LHCN-M2 (cell line): ENCODE measurements at places on chromosomes 1 and 21.
A peak's percentile ranks its signal among the peaks of the same experiment; 100 is the strongest.

DNA sequence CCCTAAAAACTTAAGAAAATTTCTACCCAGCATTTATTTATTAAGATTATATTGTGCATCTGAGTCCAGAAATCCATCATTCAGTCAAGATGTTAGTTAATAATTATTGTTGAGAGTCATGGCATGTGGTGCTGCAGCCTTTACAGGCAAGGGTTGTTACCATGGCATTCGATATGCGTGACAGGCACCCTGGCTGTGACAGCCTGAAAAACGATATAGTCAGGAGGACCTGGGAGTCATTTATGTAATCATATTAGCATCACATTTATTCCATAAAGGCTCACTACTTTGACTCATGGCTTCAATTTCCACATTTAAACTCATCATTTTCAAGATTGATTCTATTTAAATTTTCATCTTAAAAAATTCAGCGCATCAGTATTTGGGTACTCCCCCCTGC, 68.0 kb downstream of the CACHD1 start:
- no peak for DNase-seq

- no peak for DNase-seq
Measured at GRCh38 chr1:244952280-244952933, 88.1 kb upstream of the HNRNPU start.

- no peak for DNase-seq
Measured at GRCh38 chr1:240020871-240021270, 70.8 kb upstream of the FMN2 start.

DNA sequence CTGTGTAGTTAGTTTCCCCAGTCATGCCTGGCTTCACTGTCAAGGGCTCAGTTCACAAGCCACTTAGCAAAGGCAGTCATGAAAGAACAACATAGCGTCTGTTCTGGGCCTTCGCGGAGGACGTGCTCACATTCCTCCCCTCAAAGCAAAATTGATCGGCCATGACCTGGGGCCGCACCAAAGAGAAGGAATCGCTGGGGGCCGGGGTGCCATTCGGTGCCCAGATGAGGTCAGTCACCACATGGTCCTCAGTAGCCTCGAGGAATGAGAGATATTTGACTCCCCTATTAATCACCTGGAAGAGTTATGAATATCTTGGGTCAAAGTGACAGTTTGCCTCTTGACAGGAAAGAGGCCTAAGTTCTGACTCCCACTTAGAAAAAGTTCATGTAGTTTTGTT, 251.1 kb upstream of the JUN start:
- no peak for DNase-seq

DNA sequence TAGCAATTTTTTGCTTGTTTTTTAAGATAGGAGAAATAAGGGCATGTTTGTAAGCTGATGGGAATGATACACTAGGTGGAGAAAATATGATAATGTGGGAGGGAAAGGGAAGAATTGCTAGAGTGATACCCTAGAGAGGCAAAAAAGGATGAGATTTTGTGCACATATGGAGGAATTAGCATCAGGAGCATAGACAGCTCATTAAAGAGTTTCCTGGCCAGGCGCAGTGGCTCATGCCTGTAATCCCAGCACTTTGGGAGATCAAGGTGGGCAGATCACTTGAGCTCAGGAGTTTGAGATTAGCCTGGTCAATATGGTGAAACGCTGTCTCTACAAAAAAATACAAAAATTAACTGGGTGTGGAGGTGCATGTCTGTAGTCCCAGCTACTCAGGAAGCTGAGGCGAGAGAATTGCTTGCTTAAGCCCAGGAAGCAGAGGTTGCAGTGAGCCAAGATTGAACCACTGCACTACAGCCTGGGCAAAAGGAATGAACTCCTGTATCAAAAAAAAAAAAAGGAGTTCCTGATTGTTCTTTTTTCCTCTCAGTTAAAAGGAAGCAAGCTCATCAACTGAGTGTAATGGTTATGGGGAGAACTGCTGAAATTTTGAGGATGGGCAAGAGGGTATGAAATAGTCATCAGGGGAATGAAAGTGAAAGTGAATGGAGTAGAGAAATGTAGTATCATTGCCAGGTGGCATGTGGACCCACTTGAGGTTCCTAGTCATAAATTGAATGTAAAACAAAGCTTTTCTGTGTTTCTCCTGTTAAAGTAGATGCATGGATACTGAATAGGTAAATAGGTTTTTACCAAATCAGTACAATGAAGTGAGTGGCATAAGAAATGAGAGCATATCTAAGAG, 35.5 kb downstream of the SH3GLB1 start:
- no peak for DNase-seq

- no peak for DNase-seq
Measured at GRCh38 chr21:23982546-23982945, 1624.7 kb downstream of the MRPL39 start.

GRCh38 chr1:12285496-12286143, 55.8 kb downstream of the VPS13D start:
- DNase-seq, result no peak

GRCh38 chr1:245609354-245610150, 454.8 kb downstream of the KIF26B start:
- DNase-seq, result no peak

- peak; percentile 90 for DNase-seq
Measured at GRCh38 chr1:192573499-192573898, 2.1 kb upstream of the RGS1 start.

- no peak for DNase-seq
Measured at GRCh38 chr1:102241431-102242338, 245.0 kb upstream of the OLFM3 start.

GRCh38 chr1:163459539-163459938, 137.8 kb downstream of the NUF2 start:
- no peak for DNase-seq

GRCh38 chr1:234996245-234996757, 132.3 kb downstream of the TOMM20 start:
- peak; percentile 42 for DNase-seq

DNA sequence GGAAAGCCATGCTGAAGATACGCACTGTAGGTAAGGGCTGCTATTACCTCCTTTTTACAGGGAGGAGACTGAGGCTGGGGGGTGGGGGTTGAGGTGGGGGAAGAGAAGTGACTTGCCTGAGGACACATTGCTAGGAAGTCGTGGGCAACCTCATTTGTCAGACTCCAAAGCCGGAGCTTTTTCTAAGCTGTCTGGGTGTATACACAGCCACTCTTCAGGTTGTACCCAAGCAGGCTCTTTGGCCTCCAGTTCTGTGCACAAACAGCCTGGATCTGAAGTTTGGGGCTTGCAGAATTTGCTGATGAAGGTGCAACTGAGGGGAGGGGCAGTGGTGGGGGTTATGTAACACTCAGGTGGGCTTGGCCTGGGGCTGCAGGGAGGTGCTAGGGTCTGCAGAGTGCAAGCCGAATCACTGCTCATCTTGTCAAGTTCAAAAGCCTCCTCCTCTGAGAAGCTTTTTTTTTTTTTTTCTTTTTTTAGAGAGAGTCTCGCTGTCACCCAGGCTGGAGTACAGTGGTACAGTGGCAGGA, 16.9 kb downstream of the TINAGL1 start:
- no peak for DNase-seq

DNA sequence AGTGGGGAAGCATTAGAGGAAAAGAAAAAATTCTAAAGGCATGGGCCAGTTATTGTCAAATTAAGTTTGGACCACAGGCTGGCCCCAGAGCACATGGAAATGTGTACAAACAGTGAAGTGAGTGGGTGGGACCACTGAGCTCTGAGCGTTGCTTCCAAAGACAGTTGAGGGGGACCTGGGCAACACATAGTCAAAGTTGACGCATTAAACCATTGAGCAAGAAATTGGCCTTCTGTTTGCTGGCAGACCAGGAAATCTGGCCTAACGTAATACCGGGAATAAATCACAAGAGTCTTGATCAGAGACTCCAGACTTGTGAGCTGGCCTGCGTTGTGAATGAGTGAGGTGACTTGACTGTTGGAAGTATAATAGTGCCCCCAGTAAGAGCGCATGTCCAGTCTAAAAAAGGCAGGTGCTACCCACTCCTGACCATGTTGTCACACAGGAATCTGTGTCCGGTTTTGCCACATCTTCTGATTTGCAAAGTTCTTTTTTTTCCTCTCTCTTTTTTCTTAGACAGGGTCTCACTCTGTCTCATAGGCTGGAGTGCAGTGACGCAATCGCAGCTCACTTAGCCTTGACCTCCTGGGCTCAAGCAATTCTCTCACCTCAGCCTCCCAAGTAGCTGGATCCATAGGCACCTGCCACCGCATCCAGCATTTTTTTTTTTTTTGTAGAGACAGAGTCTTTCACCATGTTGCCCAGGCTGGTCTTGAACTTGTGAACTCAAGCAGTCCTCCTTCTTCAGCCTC, 10.7 kb downstream of the EPHB2 start:
- no peak for DNase-seq

DNA sequence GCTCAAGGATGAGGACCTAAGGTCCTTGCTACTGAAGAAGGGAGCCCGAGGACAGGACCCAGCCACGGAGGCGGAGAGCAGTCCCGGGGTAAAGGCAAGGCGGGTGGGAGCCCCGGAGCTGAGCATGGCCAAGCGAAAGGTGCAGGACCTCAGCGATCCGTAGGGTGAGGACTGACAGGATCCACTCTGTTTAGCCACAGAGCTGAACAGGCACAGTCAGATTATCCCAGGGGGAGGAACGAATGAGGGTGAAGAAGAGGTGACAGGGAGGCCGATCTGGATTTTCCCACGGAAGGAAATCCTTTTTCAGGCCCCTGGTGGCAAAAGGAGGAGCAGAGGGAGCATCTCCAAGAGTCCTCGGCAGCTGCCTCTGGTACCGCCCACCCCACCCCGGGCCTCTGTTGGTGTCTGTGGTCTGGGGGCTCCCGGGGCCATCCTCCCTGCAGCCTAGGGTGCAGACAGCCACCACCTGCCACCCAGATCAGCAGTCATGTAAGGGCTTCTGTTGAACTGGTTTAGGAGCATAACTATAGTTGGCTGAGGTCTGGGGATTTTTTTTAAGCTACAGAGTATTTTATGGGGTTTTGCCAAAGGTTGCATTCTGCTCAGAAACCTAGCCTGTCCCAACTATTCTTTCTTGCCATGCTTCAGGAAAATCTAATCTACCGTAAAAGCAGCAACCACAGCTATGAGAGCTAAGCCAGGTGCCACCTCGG, 32.3 kb upstream of the LBR start:
- no peak for DNase-seq

DNA sequence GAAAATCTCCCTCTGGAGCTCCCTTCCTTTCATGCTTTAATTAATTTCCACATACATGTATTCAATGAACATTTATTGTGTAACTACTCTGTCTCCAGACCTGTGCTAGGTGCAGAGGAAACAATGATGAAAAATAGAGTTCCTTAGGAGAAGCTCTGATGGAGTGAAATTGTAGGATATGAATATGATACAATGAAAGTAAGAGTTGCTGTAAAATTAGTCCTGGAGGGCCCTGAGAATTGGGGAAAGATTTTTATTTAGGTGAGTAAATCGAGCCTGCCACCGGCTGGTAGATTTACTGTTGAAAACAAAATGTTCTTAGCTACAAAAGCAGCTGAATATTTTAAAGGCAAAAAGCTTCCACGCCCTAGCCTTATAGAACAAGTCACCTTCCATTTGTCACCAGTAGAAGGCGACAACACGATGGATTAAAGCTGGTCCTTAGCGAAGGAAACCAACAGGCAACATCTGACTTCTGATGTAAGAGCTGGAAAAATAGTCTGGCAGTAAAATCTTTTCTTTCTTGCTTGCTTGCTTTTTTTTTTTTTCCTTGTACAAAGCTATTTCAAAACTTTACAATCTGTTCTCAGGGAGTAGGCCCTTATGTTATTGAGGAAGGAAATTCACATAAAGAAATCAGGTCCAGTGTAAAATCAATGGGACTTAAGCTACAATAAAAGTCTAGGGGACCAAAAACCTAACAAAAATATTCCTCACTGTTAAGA, 82.0 kb upstream of the ROR1 start:
- DNase-seq, result peak; percentile 86

DNA sequence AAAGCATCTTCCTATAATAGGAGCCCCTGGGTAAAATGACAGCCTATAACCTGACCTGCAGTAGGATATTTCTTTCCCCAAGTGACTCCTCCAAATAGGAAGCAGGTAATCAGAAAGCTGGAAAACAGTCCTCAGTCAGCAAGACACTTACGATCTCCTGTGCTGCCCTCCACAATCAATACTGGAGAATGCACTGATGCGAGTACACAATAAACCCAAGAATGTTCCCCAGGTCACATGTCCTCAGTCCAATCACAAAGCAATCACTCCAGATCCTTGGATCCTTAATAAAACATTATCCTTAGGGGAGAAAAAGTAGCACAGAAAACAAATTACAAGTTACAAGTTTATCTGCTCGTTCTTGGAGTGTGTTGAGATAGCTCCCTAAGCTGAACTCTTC, 233.1 kb downstream of the SLC45A1 start:
- DNase-seq, result no peak

- DNase-seq, result no peak
Measured at GRCh38 chr21:40680311-40680710, 166.6 kb downstream of the DSCAM start.

- no peak for DNase-seq
Measured at GRCh38 chr1:67759692-67760029, 73.6 kb downstream of the GNG12 start.

DNA sequence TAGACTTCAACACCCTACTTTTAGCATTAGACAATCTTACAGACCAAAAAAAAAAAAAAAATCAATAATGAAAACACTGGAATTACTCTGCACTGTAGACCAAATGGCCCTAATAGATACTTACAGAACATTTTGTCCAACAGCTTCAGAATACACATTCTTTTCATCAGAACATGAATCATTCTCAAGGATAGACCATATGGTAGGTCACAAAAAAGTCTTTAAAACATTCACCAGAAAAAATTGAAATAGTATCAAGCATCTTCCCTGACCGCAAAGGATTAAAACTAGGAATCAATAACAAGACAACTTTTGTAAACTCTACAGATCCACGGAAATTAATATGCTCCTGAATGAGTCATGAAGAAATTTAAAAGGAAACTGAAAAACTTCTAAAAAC, 22.5 kb downstream of the ZNF670 start:
- DNase-seq, result peak; percentile 66

DNA sequence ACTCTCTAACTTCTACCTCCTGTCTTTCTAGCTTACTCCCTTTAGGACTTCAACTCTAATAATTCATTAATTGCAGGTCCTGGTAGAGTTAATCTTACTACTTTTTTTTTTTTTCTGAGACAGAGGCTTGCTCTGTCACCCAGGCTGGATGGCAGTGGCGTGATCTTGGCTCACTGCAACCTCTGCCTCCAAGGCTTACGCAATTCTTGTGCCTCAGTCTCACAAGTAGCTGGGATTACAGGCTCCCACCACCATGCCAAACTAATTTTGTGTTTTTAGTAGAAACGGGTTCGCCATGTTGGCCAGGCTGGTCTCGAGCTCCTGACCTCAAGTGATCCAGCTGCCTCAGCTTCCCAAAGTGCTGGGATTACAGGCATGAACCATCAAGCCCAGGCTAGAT, 15.7 kb downstream of the BTBD8 start:
- DNase-seq, result no peak

GRCh38 chr21:42892582-42892930, 553 bp upstream of the NDUFV3 start:
- no peak for DNase-seq

DNA sequence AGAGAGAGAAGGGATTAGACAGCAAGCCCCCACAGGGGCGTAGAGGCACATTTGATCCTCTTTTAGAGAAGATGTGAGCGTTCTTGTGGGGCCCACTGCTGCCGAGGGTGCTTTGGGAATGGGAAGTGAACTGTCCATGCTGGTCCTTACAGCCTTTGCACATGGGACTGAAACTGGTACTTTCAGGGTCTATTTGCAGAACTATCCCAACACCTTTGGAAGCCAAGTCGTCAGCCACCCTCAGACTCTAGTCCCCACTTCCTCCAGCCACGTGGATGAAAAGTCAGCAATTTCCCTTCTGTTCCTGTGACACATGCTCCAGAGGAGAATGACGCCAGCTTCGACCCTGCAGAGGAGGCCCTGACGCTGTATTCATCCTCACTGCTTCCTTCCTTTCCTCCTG, 2.6 kb upstream of the RAB7B start:
- DNase-seq, result no peak
